ENCODE measurements at places on chromosomes 6 and 20. TPM values are rescaled to one million over a fixed set of nuclear protein-coding genes. Genes with fewer than 3 reads are reported as not detected.

SLC16A10 gene
- total RNA-seq = not detected

PTGIS gene
- 20.7 TPM for total RNA-seq

ARFGEF3 gene
- 0.32 TPM for total RNA-seq

SPATS1 gene
- total RNA-seq = not detected

ZSCAN23 gene
- 0.36 TPM for total RNA-seq

SAMD10 gene
- 2.4 TPM for total RNA-seq

ULBP3 gene
- 19.3 TPM for total RNA-seq

ASIP gene
- total RNA-seq = not detected

POU5F1 gene
- not detected for total RNA-seq

WFDC10A gene
- not detected for total RNA-seq

L3MBTL3 gene
- total RNA-seq = 7.4 TPM

HLA-DPA1 gene
- 1.4 TPM for total RNA-seq

ATXN1 gene
- 16.1 TPM for total RNA-seq

CLVS2 gene
- total RNA-seq = not detected

SLC35B2 gene
- total RNA-seq = 70.3 TPM

RALGAPB gene
- 16.2 TPM for total RNA-seq

GPX5 gene
- not detected for total RNA-seq

LPA gene
- not detected for total RNA-seq

UQCC2 gene
- 18.6 TPM for total RNA-seq

UBD gene
- not detected for total RNA-seq

HCRTR2 gene
- not detected for total RNA-seq

TMEM200A gene
- 2.8 TPM for total RNA-seq

LRP11 gene
- 44.7 TPM for total RNA-seq

PTK7 gene
- 82.6 TPM for total RNA-seq

OVOL2 gene
- total RNA-seq = not detected

CD24 gene
- total RNA-seq = 1.5 TPM

ELOVL4 gene
- total RNA-seq = 4.5 TPM

FAM83D gene
- total RNA-seq = 12.0 TPM

CENPW gene
- 0.72 TPM for total RNA-seq

SLC35D3 gene
- total RNA-seq = not detected

TXLNB gene
- total RNA-seq = not detected

MATN4 gene
- not detected for total RNA-seq

DOK5 gene
- total RNA-seq = 17.7 TPM

IL17F gene
- total RNA-seq = not detected

PKIB gene
- 0.90 TPM for total RNA-seq

RBM24 gene
- 1.3 TPM for total RNA-seq

SRMS gene
- not detected for total RNA-seq

MACROD2 gene
- total RNA-seq = not detected

CDC25B gene
- total RNA-seq = 48.8 TPM

TMEM217 gene
- 0.65 TPM for total RNA-seq

OR2B6 gene
- not detected for total RNA-seq

XKR7 gene
- not detected for total RNA-seq

PPP1R10 gene
- 20.9 TPM for total RNA-seq

CST4 gene
- total RNA-seq = not detected

FOXF2 gene
- total RNA-seq = 0.81 TPM

MRAP2 gene
- total RNA-seq = 0.49 TPM

DEF6 gene
- 1.1 TPM for total RNA-seq

IP6K3 gene
- total RNA-seq = not detected

KIZ gene
- total RNA-seq = 5.8 TPM

ENPP3 gene
- 0.81 TPM for total RNA-seq

EDEM2 gene
- 28.7 TPM for total RNA-seq
